Naive B cell (primary cell): ENCODE measurements at places on chromosomes 1 and 21.

DNA sequence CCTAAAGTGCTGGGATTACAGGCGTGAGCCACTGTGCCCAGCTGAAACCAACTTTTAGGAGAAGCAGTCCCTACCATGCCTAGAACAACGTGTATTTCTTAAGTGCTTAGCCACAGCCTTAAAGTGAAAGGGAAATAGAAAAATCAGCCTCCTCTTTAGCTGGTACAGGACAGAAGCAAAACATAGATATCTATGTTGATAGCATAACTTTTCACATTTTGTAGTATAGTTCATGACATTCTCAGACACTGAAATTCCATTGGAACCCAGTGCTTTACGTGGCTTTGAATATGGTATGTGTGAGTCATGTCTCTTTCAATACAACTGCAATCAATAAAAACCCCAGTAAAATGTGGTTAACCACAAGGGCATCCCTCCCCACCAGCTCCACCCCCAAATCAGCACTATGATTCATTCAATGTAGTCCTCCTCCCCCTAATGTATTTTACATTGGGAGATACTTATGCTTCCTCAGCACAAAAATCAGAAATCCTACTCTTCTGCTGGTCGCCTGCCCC is 32.1 kb downstream of the TGFB2 start:
- DNase-seq: peak; percentile 7

GRCh38 chr1:186082235-186082937 is 292.7 kb downstream of the TPR start:
- DNase-seq: peak; percentile 55

- no peak for DNase-seq
These were observed 61.3 kb downstream of the LBR start for GRCh38 chr1:225366552-225366951.

- DNase-seq: no peak
These were observed 4.3 kb upstream of the SLC35D1 start for GRCh38 chr1:67058242-67058641.

GRCh38 chr1:15158506-15159165 is 5.1 kb downstream of the TMEM51 start:
- DNase-seq: no peak
